Urothelium cell line (cell line): ENCODE measurements at places on chromosomes 1 and 21.

DNA sequence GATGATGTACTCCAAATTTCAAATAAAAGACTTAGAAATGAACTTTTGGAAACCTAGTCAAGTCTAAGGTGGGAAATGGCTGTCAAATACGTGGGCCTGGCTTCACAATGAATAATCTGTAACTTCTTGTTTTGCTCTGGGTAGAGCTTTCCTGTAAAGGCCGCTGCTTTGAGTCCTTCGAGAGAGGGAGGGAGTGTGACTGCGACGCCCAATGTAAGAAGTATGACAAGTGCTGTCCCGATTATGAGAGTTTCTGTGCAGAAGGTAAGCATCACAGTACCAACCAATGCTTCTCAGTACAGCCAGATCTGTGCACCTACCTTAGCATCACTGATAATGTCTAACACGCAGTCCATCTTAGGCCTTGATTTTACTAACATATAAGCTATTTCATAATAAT, 73.6 kb downstream of the TPR start:
- DNase-seq = no peak

DNA sequence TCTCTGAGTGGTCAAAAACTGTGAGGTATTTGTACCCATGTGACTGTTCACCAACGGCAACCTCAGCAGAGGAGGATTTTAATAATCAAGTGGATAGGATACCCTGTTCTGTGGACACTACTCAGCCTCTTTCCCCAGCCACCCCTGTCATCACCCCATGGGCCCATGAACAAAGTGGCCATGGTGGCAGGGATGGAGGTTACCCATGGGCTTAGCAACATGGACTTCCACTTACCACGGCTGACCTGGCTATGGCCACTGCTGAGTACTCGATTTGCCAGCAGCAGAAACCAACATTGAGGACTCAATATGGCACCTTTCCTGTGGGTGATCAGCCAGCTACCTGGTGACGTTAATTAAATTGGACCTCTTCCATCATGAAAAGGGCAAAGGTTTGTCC, 1782.7 kb downstream of the PLA2G4A start:
- DNase-seq = no peak

- DNase-seq = no peak
Measured at GRCh38 chr1:238129677-238130076, 239.0 kb upstream of the ZP4 start.

GRCh38 chr1:152186556-152187285, 27.7 kb upstream of the RPTN start:
- DNase-seq = peak; percentile 51

- DNase-seq = no peak
Measured at GRCh38 chr1:163932901-163933300, 611.1 kb downstream of the NUF2 start.

DNA sequence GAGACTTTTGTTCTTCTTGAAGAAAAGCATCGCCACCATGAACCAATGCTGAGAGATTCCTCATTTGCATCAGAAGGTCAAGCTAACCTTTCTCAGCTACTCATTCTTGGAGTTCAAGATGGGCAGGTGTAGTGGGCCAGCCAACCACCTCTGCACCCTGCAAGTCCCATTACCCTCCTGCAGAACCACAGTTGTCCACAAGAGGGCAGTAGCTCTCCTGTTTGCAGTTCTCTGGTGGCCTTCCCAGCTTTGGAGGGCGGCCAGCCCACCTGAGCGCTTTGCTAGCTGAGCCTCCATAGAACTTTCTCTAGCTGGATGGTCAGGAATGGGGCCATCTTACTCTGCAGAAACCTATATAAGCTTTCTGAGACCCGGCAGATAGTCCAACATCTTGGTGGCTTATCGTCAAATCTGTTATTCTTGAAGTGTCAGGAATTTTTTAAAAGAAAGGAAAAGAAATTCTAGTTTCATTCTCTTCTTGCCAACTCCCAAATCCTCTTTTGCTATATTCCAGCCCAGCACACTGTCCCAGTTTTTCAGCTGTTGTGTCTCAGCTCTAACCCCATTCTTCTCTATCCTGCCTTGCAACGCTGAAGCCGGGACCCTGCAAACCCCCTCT, 11.0 kb upstream of the LMX1A start:
- DNase-seq = peak; percentile 75

- DNase-seq = peak; percentile 25
Measured at GRCh38 chr1:74650561-74650960, 23.0 kb downstream of the ERICH3 start.

- no peak for DNase-seq
Measured at GRCh38 chr1:1903224-1903623, 11.8 kb upstream of the CALML6 start.

- no peak for DNase-seq
Measured at GRCh38 chr1:61842863-61843514, 100.7 kb downstream of the PATJ start.

DNA sequence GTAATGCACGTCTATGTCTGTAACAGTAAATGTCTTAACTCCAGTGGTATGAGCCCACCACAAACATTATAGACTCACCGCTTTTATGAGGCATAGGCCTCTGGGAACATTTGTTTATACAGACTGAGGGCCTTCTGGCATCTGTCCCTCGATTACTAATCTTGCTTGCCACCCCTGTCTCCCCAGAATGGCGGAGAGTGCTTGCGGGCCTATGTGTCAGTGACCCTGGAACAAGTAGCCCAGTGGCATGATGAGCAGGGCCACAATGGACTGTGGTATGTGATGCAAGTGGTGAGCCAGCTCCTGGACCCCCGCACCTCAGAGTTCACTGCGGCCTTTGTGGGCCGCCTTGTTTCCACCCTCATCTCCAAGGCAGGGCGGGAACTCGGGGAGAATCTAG, 18.3 kb upstream of the SHISA4 start:
- DNase-seq = no peak

GRCh38 chr1:170200621-170201397, 55.0 kb downstream of the NTMT2 start:
- no peak for DNase-seq

DNA sequence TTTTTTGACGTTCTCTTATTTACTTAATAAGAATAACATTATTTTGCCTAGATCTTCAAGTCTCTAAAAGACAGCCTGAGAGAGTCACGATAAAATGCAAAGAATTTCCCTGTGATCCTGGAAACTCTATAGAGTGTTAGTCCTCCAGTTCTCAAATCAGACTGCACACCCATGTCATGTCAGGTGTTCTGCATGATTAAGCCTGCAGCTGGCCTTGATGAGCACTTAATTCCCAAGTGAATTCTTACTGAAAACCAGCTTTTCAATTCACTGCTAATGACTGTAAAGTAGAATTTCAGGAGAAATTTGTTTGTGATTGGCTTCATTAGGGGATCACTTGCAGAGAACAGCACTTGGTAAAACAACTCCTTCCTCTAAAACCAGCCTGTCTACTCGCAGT, 41.9 kb downstream of the CHML start:
- DNase-seq = no peak
